ENCODE measurements at places on chromosomes 7 and 10.

- H3K4me1 ChIP-seq, result no peaks in the 10 kb centered on the region
- no peak for DNase-seq
- H3K27ac ChIP-seq, result no peak overlapping the region
- no peaks in the 10 kb centered on the region for H3K36me3 ChIP-seq
- no peaks in the 10 kb centered on the region for H3K27me3 ChIP-seq
- H3K4me3 ChIP-seq, result no peak overlapping the region
Measured at GRCh38 chr7:108232076-108232475, 101.9 kb upstream of the LAMB4 start.

DNA sequence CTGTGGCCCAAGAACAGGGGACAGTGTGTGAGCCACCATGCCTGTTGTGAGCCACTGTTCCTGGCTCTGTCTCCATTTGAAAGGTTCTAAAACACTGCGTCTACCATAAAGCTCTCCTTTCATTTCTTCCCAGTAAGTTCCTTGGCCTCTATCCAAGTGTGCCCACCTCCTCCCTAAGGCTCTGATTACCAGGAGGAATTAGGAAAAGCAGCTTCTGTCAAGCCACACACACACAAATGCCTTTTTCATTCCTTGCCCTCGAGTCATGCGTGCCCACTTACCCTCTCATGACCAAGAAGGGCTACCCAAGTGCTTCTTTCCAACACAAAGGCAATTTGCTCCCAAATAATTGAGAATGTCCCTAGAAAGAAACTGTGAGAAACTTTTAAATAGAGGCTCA is 70.8 kb upstream of the PARD3 start:
- DNase-seq, result no peak
- H3K27me3 ChIP-seq, result no peaks in the 10 kb centered on the region
- H3K4me1 ChIP-seq, result no peaks in the 10 kb centered on the region
- no peaks in the 10 kb centered on the region for H3K36me3 ChIP-seq
- no peak overlapping the region for H3K4me3 ChIP-seq
- no peak overlapping the region for H3K27ac ChIP-seq

- H3K4me3 ChIP-seq, result no peak overlapping the region
- H3K36me3 ChIP-seq, result no peaks in the 10 kb centered on the region
- no peaks in the 10 kb centered on the region for H3K27me3 ChIP-seq
- H3K27ac ChIP-seq, result no peak overlapping the region
- DNase-seq, result no peak
Measured at GRCh38 chr10:96756111-96756903, 36.0 kb upstream of the PIK3AP1 start.

GRCh38 chr7:148535217-148535616 is 55.3 kb upstream of the C7orf33 start:
- no peak overlapping the region for H3K4me3 ChIP-seq
- DNase-seq, result no peak
- H3K27me3 ChIP-seq, result no peaks in the 10 kb centered on the region

Measured in CD8-positive, alpha-beta memory T cell (primary cell).